NCI-H1105 (cell line): ENCODE measurements at places on chromosomes 3 and 15.

- DNase-seq = no peak
These were observed 225.6 kb downstream of the CNTN6 start for GRCh38 chr3:1318296-1319005.

DNA sequence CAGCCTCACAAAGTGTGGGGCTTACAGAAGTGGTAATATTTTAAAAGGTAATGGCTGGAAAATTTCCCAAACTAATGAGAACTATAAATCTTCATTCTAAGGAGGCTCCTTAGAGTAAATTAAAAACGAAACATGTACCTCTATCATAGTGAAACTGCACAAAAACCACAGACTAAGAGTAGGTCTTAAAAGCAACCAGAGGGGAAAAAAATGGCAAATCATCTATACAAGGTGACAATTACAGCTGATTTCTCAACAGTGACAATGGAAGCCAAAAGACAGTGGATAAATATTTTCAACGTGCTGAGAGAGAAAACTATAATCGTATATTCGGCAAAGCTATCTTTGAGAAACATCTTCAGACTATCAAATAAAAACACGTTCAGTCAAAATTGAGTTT is 20.6 kb downstream of the HEG1 start:
- DNase-seq = no peak

- no peak for DNase-seq
These were observed 31.5 kb downstream of the MRPS11 start for GRCh38 chr15:88498996-88499395.

- no peak for DNase-seq
These were observed 53.9 kb downstream of the ROPN1B start for GRCh38 chr3:126022741-126023359.

DNA sequence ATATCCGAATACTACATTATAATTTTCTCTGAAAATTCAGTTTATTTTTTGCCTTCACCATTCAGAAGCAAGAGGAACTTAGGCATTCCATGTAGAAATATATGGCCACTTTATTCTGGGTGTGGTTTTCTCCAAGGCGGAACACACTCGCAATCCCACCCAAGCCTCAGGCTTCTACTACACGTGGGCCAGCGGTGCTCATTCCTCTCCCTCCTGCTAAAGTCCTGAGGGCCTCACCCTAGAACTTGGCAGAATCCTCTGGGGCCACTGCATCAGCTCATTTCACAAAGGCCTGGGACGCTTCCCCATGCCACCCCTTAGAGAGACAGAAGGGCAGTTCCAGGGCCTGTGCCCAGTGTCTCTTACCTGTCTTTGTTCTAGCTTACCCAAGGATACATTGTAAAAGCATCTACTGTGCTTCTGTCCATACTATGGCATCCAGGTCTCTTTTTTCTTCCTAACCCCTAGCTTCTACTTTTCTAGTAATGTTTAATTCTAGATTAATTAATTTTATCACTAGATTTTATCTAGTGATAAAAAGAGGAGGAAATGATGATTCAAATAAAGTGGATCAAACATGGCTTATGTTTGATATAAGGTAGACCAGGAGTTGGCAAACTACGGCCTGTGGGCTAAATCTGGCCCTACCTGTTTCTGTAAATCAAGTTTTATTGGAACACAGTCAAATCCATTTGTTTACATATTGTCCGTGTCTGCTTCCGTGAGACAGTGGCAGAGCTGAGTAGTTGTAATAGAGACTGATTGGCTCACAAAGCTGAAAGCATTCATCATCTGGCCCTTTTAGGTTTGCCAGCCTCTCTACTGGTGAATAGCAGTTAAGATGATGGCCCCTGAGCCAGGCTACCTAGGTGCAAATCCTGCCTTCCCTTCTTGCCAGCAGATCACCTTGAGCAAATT is 29.8 kb downstream of the LARS2 start:
- peak; percentile 48 for DNase-seq

DNA sequence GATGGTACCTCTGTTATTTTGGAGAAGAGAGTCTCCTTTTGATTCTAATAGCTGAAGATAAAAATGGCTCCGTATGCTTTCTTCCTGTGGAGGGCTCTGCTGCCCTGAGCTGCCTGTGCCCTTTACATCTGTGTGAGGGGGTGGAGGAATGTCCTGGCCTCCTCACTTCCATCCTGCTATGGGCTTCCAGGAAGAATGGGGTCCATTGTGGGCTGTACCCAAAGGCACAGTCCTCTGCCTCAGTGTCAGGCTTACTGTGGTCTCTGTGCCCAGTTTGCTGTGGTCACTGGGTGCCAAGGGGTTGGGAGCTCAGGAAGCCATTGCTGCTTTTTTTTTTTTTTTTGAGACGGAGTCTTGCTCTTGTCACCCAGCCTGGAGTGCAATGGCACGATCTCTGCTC is 14.4 kb downstream of the DAG1 start:
- no peak for DNase-seq

DNA sequence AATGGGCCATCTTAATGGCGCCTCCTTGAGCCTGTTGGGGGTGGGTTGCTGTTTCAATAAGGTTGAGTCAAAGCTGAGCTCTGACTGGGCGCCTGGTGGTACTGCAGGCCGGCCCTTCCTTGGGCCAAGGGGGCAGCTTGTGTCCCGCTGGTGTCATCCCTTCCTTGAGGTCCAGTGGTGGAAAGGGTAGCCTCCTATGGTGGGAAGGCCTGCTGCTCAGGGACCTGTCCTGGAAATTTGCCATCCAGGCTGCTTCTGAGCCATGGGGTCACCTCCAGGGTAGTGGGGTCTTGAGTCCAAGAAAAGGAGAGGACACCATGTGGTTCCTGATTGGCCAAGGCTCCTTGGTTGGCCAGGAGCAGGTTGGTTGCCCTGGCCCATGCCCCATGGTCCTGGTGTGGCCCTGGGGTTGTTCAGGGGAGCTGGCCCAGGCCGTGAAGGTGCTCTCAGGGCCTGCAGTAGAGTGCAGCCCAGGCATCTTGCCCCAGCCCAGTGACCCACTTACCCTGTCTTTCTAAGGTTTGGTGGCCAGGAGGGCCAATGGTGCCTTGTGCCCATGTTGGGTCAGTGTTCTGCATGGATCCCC is 188.7 kb downstream of the UBE3A start:
- no peak for DNase-seq

DNA sequence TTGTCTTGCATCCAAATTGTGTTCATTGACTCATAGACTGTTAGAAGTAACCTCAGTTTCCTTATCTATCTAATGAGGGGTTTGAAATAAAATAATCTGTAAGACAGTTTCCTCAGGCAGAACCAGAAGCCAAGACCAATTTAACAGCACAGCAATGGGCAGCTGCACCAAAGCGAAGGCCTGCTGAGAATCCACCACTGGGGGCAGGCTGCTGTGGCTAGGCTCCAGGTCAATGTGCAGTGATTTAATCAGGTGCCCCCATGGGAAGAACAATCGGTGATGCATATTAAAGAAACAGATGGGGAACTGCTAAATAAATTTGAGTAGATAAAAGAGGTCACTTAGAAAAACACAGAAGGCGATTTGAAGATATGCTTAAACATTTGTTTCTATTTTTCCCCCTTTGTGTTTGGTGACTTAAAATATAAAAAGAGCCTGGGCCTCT is 28.0 kb upstream of the TMOD3 start:
- DNase-seq = no peak

GRCh38 chr3:38608961-38609360 is 40.5 kb downstream of the SCN5A start:
- DNase-seq = no peak

GRCh38 chr3:176992565-176992964 is 204.7 kb downstream of the TBL1XR1 start:
- DNase-seq = no peak

GRCh38 chr3:66036586-66037148 is 2.1 kb downstream of the MAGI1 start:
- DNase-seq = no peak

- no peak for DNase-seq
These were observed 3.9 kb downstream of the GRK7 start for GRCh38 chr3:141767066-141767465.

DNA sequence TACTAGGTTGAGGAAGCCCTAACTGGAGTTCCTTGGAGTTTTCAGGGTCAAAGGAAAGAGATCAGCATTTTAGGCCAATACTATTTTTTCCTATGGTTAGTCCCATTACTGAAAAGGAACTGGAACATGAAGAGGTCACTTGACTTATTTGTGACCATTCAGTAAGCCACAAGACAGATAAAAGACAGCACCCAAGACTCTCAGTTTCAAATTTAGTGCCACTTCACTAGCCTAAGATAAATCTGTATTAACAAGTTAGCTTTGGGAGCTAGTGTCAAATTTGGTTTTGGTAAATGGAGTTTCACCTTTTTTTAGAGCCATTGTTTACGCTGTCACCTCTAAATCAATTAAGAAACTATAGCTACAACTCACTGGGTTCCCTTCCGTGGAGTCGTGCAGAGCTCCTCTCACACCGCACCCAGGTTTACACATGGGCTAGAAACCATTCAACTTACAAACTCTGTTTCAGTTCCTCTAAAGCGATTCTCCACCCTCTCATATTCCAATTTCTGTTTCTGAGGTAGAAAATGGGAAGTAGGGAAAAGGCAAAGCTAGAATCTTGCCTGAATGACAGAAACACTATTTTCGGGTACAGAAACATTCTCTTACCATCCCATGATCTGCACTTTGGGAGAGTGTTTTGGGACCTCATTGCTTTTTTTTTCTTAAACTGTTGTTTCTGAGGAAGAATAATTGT is 14.4 kb downstream of the CCDC32 start:
- no peak for DNase-seq
